Caco-2 (cell line): ENCODE measurements at places on chromosomes 2 and 18.
A peak's percentile ranks its signal among the peaks of the same experiment; 100 is the strongest.

DNA sequence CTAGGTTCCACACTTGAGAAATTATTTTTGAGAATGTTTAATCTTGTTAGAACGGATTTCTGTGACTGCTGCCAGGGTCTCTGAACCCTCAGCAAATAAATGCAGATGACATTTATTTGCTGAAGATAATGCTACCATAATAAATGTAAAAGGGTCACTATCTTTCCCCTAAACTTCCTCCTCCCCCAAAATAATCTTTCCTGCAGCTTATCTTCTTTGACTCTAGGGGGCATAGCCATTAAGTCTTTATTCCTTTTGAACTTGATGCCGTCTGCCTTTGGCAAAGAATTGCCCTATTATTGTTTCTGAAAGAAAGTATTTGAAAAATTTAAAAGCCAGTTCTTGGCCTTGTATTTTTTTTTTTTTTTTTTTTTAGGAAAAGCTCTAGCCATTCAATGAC is 63.6 kb upstream of the ACSL3 start:
- no peak for DNase-seq

- DNase-seq: no peak
These were observed 15.7 kb upstream of the GPC1 start for GRCh38 chr2:240419723-240420122.

DNA sequence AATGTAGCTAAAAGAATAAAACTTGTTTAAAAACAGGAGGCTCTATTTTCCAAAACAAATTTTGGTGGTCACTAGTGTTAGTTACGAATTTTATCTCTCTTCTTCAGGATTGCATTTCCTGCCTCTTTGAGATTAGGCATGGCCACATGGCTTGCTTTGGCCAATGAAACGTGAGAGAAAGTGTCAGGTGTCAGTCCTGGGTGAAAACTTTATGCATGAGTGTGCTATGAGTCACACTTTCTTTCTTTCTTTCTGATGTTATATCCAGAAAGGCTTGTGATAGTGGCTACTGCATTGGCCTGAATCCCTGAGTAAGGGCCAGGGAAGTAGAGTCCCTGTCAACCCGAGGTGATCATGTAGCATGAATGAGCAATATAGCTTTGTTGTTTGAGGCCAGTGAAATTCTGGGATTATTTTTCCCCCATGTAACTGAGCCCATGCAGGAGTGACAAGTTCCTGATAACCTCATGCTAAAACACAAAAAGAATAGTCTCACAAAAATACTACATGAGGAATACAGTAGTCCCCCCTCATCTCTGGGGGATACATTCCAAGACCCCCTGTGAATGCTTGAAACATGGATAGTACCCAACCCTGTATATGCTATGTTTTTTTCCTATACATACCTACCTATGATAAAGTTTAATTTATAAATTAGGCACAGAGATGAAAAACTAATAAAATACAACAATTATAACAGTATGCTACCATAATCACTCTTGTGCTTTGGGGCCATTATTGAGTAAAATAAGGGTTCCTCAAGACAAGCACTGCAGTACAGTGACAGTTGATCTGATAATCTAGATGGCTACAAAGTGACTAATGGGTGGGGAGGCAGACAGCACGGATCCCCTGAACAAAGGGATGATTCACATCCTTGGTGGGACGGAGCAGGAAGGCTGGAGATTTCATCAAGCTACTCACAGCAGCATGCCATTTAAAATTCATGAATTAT is 109.5 kb downstream of the CDC42EP3 start:
- DNase-seq: peak; percentile 49

- DNase-seq: no peak
These were observed 132.4 kb downstream of the MGAT5 start for GRCh38 chr2:134386310-134386709.

DNA sequence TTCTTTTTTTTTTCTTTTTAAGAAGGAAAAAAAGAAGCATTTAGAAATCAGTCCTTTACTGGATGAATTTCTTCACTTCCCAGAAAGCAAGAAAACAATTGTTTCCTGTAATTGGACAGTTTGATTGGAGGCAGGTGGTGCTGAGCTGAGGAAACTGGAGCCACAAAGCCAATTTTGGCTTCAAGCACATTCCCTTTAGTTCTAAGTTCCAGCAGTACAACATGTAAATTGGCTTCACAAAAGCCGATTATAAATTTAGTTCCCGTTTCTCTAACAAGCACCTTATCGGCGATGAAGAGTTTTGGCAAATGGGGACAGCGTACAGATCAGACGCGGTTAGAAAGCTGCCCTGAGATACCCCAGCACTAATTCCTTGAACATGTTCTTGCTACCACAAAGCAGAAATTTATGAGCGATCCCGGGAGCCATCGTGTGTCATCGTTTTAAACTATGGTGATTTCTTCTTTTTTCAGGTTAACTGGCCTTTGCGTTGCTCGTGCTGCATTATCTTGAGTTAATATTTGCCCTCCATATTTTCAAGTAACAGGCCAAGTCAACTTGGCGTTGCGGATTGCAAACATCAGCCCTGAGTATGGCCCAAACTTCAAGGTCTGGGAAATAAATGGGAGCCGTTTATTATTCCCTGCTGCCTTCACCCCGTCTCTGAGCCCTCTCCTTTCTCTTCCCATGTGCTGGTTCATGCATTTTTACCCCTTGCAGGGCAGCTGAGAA is 190.4 kb upstream of the ID2 start:
- DNase-seq: no peak

DNA sequence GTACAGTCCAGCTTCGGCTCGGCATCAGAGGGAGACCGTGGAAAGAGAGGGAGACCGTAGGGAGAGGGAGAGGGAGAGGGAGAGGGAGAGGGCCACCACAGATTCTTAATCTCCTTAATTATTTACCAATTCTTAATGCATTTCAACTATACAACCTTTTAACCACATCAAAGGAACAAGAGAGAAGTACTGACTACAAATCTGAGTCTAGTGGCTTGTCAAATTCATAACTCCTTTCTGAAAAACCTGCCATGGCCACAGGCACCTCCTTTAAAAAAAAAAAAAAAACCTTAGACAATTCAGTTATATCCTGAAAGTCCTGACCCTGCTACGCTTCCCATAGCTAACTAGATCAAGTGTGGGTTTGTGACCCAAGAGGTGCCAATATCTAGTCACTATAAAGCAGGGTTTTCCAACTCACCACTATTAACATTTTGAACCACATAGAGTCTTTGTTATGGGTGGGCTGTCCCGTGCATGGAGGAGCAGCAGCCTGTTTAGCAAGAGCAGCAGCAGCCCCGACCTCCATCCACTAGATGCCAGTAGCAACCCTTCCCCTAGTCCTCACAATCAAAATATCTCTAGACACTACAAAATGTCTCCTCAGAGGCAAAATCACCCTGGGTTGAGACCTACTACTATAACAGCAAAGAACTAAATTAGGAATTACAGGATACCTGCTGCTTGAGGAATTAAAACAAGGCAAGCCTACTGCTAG is 6.8 kb downstream of the ESCO1 start:
- peak; percentile 11 for DNase-seq

- no peak for DNase-seq
These were observed 23.8 kb downstream of the GNLY start for GRCh38 chr2:85718009-85718391.

DNA sequence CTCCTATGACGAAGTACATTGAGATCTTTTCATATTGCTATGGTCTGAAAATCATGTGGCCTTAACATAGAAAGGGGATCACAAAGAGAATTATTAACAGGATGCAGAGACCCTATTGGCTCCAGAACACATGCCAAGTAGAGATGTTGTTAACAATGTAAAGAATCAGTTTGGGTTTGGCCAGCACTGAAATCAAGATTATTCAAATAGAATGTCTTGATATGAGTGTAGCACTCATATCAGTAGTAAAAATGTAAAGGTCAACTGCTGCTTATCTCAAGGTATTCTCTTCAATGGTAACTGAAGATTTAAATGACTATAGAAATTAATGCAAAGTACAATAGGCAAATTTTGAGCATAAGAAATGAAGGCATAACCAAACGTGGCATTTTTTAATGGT is 262.8 kb downstream of the PTH2R start:
- DNase-seq: no peak

- DNase-seq: no peak
These were observed 141.2 kb downstream of the CABLES1 start for GRCh38 chr18:23276451-23276850.

- DNase-seq: no peak
These were observed 203.5 kb downstream of the SEPTIN10 start for GRCh38 chr2:109410039-109410815.

GRCh38 chr2:208545403-208546042 is 138.9 kb downstream of the PTH2R start:
- peak; percentile 50 for DNase-seq

- DNase-seq: no peak
These were observed 61.8 kb downstream of the EFEMP1 start for GRCh38 chr2:55861733-55862132.

GRCh38 chr2:168519534-168520308 is 63.6 kb downstream of the CERS6 start:
- no peak for DNase-seq

GRCh38 chr2:102111823-102112222 is 30.7 kb upstream of the IL1R1 start:
- no peak for DNase-seq

DNA sequence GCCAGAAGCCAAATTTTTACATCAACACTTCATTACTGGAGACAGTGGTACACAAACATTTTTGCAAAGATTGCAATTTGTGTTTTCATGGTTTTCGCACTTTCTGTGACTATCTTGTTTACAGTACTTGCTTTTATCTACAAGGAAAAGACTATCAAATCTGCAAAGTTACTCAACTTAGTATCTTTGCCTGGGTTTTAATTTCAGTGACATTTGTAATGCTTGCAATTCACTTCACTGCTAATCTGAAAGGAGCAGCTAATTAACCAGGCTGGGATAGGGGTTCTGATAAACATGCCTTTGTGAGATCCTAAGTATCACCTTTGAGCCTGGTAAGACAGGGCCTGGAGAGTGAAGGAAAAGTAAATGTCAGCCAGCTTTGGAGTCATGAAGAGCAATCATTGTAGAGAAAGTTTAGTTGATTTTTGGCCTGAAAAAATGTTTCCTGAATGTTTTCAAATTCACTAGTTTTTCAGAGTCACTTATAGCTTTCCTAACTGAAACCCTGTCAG is 194.2 kb downstream of the RIT2 start:
- DNase-seq: no peak

DNA sequence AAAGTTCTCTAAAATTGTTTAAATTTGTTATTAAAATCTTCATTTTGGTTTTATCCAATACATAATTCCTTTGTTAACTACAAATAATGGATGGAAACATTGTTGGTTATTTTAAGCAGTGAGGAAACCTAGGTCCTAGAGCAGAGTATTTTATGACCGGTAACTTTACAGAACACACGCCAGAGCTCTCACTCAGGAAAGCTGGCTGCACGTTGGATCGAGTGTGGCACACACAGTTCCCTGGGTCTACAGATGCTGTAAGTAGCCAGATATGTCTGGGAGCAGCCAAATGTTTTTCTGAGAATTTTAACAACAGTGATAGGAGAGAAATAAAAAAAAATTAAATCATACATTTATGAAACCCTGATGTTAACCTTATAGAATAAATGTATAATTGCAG is 264.4 kb downstream of the ZNF407 start:
- DNase-seq: no peak

- DNase-seq: no peak
These were observed 56.1 kb upstream of the ASAP2 start for GRCh38 chr2:9150568-9150900.

DNA sequence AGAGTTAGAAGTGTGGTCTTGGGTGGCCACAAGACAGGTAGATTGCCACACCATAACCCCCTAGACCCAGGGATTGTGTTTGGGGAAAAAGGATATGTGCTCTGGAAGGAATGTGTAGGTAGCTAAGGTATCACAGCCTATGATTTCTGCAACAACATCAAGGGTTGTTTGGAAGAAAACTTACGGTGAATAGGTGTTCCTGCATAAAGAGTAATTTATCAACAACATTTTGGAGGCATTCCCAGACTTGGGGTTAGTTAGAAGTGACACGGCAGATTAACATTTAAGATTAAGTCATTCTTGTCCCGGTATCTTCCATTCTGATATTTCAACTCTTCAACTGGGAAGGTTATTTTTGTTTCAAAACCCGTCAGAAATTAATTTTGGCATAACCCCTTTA is 65.5 kb downstream of the SPP2 start:
- no peak for DNase-seq

DNA sequence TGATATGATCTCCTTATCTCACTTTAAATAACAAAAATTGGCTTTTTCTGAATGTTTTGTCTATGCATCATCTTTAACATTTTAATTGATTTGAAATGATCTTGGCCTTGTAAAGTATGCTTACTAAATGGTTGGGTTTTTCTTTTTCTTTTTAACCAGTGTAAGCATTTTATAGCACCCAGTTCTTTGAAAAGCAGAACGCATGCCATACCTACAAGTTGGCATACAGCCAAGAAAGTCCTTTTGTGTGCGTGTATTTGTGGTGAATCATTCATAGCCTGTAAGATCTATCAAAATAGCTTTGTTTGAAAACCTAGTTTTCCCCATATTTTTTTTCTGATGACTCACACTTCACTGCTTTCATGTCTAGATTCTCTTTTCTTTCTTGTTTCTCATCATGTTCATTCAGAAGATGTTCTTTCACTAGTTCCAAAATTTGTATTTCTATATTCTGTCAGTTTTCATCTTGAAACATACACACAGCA is 4.1 kb upstream of the VRK2 start:
- DNase-seq: no peak

DNA sequence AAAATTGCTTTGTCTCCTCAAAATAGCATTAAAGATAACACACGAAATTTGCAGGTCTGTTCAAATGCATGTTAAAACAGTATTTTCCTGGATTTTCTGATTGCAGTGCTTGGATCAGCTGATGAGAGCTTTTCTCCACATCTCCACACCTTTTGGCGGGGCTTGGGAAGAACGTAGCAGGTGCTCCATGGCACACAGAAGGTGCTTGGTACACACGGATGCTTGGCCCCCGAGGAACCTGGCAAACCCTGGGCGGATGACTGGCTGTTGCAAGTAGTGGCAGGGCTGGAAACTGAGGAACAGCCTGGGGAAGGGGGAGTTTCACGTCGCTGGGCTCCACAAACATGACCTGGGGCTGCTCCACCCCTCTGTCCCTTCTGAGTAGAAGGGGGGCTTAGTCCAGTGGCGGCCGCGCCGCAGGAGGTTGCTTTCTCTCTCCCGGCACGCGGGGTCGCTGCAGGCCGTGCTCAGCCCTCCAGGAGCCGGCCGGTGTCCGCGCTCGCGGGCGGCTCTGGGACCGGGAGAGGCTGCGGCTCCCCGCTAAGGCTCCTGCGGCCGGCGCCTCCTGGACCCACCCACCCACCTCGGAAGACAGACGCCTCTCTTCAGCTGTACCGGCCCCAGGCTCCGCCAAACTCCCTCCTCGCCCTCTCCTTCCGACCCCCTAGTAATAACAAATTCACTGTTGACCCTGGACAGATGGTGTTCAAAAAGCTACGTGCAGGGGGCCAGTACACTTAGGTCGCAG is 69.3 kb downstream of the MARCO start:
- peak; percentile 58 for DNase-seq

DNA sequence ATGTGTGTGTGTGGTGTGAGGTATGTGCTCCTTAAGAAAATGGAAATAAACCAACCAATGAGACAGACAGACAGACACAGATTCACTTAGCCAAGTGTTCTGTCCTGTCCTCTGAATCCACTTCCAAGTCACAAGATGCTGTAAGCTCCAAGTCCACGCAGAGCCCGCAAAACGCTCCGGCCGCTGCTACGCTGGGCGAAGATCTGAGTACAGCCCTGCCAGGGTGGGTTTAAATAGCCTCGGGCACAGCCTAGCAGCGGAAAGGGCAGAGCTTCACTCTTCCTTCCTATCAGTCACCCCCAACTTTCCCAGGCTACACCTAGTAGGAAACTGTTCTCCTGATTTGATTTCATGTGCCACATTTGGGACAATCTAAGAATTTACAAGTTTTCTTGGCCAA is 121.2 kb upstream of the ANKRD30BL start:
- DNase-seq: no peak
